HCEC 1CT (cell line): ENCODE measurements at places on chromosomes 7 and 10.

DNA sequence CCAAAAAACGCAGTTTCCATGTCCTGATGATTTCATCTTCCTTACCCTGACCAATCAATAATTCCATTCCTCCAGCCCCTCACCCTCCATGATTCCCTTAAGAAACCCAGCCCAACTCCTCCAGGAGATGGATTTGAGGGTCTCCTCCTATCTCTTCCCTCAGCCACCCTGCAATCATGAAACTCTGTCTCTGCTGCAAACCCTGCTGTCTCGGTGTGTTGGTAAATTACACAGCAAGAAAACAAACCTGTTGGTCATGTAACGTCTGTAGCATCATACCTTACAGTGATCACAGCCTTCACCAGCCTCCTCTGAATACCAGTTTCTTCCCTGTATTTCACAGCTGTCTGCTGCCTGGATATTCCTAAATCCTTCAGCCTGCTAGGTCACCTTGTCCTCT, 300.7 kb upstream of the NEBL start:
- no peak for DNase-seq

DNA sequence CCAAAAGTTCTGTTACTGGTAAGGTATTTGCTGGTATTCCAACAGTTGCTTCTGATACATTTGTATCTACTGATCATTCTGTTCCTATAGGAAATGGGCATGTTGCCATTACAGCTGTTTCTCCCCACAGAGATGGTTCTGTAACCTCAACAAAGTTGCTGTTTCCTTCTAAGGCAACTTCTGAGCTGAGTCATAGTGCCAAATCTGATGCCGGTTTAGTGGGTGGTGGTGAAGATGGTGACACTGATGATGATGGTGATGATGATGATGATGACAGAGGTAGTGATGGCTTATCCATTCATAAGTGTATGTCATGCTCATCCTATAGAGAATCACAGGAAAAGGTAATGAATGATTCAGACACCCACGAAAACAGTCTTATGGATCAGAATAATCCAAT, 131.0 kb downstream of the AASS start:
- no peak for DNase-seq

- DNase-seq: no peak
Observed at GRCh38 chr7:116710764-116711452, 38.9 kb downstream of the MET start.

GRCh38 chr7:28595076-28595475, 182.8 kb downstream of the CREB5 start:
- DNase-seq: no peak

GRCh38 chr7:123715198-123715597, 33.6 kb downstream of the WASL start:
- no peak for DNase-seq

DNA sequence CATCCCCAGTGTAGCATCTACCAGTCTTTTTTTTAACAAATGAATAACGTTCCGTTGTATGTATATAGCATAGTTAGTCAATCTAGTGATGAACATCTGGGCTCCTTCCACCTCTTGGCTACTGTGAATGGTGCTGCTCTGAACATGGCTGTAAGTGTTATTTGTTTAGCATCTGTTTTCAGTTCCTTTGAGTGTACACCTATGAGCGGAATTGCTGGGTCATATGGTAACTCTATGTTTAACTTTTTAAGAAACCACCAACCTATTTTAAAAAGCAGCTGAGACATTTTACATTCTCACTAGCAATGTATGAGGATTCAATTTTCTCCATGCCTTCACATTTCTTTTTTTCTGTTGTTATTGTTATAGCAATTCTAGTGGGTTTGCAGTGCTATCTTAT, 178.2 kb downstream of the DNAJC1 start:
- no peak for DNase-seq

- peak; percentile 73 for DNase-seq
Observed at GRCh38 chr7:75565132-75565837, 73.2 kb downstream of the SPDYE5 start.

- DNase-seq: no peak
Observed at GRCh38 chr7:99252166-99252895, 20.3 kb upstream of the MYH16 start.

DNA sequence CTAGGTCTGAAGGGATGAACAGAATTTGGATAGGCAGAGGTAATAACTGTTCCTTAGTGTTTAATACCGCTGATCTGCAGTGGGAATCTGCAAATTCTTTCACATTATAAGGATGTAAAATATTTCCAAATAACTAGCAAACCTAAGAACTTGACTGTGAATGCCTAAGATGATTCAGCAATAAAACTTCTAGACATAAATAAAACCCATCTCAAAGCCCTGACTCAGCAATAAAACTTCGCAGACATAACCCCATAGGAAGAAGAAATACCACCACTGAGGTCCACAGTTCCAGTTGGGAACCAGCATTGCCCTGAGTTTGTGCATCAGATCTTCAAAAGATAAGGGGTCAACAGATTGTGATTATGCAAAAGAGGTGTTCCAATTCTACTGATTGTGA, 354.2 kb downstream of the GFRA1 start:
- DNase-seq: peak; percentile 27

DNA sequence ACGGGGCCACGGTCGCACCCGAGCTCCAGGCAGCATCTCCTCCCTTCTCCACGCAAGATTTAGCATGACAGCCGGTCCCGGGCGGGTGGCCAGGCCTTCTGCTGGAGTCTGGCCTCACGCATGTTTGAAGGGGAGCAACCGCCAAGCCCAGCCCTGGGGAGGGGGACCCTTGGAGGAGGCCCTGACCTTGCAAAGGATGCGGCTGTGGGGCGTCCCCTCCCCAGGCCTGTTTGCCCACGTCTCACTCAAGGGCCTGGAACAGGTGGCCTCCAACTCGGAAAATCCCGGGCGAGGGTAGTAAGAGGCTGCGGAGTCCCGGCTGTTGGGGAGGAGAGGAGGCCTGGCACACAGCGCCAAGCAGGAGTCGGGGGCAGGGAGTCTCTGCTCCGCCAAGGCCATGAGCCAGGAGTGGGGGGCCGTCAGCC, 50.6 kb upstream of the DPYSL4 start:
- no peak for DNase-seq

DNA sequence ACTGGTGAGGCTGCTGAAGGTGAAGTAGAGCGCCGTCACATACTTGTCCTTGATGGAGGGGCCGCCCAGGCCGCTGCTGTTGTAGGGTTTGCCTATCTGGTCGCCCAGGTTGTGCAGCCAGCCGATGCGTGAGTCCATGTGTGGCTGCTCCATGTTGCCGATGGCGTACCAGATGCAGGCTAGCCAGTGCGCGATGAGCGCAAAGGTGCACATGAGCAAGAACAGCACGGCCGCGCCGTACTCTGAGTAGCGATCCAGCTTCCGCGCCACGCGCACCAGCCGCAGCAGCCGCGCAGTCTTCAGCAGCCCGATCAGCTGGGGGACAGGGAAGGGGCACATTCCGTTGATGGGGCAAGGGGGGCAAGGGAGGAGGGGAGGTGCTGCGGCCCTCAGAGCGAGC, 26.6 kb downstream of the KCNH2 start:
- no peak for DNase-seq

- DNase-seq: no peak
Observed at GRCh38 chr10:122047560-122047959, 58.6 kb downstream of the TACC2 start.

GRCh38 chr7:35752742-35753141, 48.1 kb upstream of the SEPTIN7 start:
- no peak for DNase-seq

- DNase-seq: no peak
Observed at GRCh38 chr7:1229202-1229947, 3.3 kb upstream of the UNCX start.

- peak; percentile 79 for DNase-seq
Observed at GRCh38 chr7:22110227-22110839, 164.6 kb upstream of the CDCA7L start.

GRCh38 chr7:28804990-28805389, 153.1 kb downstream of the TRIL start:
- DNase-seq: peak; percentile 52

DNA sequence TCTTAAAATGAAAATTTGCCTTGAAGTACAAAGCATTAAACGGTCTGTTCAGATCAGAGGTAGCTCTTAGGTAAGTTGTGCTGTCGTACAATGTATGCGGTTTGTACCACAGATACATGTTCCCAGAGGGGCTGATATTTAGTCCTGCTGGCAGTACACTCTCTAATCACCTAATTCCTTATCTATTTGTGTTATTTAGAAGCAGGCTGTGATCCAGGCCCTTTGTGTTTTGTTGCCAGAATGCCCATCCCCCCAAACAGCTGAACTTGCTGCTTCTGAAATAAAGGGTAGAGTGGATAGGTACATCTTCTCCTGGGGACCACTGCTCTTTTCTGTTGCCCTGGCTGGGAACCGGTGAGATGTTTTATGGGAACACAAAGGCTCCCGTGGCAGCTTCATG, 84.5 kb downstream of the SND1 start:
- DNase-seq: no peak

GRCh38 chr10:24132741-24133140, 76.2 kb upstream of the KIAA1217 start:
- no peak for DNase-seq

- no peak for DNase-seq
Observed at GRCh38 chr10:129832573-129833467, 131.3 kb downstream of the EBF3 start.

- DNase-seq: peak; percentile 36
Observed at GRCh38 chr7:41117431-41117830, 585.5 kb downstream of the INHBA start.

DNA sequence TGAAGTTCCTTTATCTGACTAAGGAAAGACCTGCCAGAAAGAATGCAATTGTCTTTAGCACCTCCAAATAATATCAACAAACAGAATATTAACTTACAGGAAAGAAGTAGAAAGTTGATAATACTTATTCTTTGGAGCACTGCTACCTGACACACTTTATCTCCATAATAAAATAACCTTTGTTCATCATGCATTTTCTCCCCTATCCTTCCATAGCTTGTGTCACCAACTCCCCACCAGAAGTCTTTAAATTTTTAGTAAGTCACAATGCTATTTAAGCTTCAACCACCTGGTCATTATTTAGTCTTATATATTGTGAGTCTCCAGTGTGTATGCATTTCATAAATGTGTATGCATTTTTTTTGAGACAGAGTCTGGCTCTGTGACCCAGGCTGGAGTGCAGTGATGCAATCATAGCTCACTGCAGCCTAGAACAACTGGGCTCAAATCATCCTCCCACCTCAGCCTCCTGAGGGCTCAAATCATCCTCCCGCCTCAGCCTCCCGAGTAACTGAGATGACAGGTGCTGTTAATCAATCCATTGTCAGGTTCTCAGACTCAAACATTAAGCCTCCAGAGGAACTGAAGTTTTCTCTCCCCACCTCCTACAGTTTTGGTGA, 7.3 kb upstream of the CYP3A43 start:
- no peak for DNase-seq

DNA sequence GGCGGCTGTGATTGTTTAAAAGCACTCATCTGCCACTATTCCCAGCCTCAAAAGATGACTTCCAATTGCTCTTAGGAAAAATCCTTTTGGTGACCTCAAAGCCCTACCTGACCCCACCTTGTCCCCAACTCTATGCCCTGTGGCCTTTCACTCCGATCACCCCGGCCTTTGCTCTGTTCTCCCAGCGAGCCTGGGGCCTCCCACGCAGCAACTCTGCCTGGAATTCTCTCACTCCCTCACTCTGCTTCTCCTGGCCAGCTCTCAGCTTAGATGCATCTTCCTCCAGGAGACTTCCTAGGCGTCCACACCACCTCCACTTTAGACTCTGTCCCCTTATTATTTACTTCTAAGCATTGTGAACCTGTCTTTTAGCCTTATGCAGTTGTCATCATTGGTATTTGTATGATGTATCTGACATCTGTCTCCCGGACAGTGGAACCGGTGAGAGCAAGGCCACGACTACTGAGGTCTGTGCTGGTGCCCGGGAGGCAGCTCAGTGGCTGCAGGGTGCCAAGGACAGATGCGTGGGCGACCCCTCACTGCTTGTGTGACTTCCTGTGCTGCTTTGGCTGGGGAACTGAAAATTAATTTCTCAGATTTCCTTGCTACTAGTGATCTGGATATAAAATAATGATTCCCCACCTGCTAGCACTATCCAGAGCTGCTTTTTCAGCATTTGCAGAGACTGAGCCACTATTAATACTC, 63.0 kb downstream of the PIP4K2A start:
- no peak for DNase-seq

GRCh38 chr7:140230516-140230860, 53.7 kb upstream of the KDM7A start:
- no peak for DNase-seq

DNA sequence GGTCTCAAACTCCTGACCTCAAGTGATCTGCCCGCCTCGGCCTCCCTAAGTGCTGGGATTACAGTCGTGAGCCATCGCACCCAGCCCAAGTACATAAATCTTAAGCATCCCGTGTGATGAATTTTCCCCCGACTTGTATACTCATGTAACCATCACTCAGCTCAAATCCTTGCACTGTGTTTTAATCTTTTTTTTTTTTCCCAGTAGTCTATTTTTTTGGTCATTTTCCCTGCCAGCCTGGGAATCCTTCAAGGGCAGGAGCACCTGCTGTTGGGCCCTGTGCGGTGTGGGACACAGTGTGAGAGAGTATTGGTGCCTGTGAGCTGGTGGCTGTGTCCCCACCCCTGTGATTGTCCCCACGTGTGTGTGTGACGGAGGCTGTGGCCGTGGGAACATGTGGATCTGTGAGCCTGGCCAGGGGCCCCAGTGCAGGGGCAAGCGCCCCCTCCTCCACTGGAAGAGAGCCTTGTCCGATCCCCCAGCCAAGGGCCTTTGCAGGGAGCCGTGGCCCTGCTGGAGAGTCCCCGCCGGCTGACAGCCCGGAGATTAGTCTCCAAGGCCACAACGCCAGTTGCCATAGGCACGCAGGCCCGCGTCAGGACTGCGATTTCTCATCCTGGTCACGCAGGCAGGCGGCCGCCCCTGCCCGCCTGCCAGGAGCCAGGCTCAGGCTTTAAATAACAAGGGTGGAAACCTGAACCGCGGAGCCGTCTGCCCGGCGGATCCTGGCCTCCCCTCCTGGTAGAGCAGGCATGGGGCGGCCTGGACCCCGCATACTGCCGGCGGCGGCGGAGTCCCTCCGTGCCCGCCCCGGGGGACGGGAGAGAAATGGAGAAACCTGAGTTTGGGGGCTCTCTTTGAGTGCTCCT, 26.5 kb downstream of the GTF2IRD1 start:
- DNase-seq: peak; percentile 74

GRCh38 chr10:125113691-125114371, 46.5 kb downstream of the CTBP2 start:
- DNase-seq: no peak

- no peak for DNase-seq
Observed at GRCh38 chr7:80105701-80106408, 28.8 kb upstream of the GNAI1 start.

DNA sequence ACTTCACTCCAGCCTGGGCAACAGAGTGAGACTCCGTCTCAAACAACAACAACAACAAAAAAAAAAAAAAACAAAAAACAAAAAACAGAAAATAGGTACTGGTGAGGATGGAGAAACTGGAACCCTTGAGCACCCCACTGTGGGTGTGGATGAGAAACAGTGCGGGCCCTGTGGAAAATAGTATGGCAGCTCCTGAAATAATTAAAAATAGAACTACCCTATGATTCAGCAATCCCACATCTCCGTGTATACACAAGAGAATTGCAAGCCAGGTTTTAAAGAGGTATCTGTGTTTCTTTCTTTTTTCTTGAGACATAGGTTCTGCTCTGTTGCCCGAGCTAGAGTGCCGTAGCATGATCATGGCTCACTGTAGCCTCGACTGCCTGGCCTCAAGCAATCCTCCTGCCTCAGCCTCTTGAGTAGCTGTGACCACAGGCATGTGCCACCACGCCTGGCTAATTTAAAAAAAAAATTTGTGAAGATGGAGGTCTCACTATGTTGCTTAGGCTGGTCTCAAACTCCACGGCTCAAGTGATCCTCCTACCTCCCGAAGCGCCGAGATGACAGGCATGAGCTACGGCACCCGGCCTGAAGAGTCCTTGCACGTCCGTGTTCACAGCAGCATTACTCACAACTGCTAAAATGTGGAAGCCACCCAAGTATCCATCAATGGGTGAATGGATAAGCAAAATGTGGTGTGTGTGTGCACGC, 39.5 kb downstream of the EBF3 start:
- DNase-seq: no peak
